ENCODE measurements at places on chromosomes 1 and 21. TPM values are rescaled to one million over a fixed set of nuclear protein-coding genes. Genes with fewer than 3 reads are reported as not detected.

MXRA8 gene
- total RNA-seq: 367 TPM

S100A8 gene
- total RNA-seq: not detected

CACHD1 gene
- 11.6 TPM for total RNA-seq

PDE9A gene
- total RNA-seq: not detected

MYBPH gene
- 0.08 TPM for total RNA-seq

MIB2 gene
- 37.7 TPM for total RNA-seq

DYRK3 gene
- total RNA-seq: 27.7 TPM

EFNA1 gene
- 0.16 TPM for total RNA-seq

ALX3 gene
- not detected for total RNA-seq

TDRD5 gene
- total RNA-seq: not detected

LRRC8C gene
- 6.0 TPM for total RNA-seq

TRIM62 gene
- total RNA-seq: 10.7 TPM

CFHR1 gene
- total RNA-seq: 1.1 TPM

RBM11 gene
- not detected for total RNA-seq

- DNase-seq: no peak
Observed at GRCh38 chr1:193712392-193712791, 526.0 kb upstream of the B3GALT2 start.

DNA sequence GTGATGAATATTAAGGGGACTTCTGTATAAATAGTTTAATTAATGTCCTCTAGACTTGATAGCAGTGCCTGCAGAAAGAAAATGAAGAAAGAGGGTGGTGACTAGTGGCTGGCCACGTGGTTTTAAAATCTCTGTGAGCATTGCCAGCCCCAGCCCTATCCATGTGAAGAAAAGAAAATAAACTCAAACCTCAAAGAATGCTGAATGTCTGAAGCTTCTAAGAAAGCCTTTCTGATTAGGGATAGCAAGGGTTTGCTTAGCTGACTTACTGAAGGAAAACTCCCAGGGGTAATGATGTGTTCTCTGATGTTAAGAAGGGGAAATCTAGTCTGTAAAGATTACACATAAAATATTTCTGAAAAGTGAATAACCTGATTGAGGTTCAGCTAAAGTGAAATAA lies 31.8 kb downstream of the ADGRL2 start:
- peak; percentile 91 for DNase-seq

GRCh38 chr1:69073176-69073575 lies 494.5 kb upstream of the LRRC7 start:
- no peak for DNase-seq

GRCh38 chr1:40870135-40870728 lies 8.1 kb upstream of the CITED4 start:
- no peak for DNase-seq

GRCh38 chr1:10979483-10979920 lies 33.0 kb upstream of the TARDBP start:
- DNase-seq: peak; percentile 28

GRCh38 chr1:26038477-26038876 lies 7.4 kb downstream of the SLC30A2 start:
- no peak for DNase-seq

GRCh38 chr1:116111524-116112021 lies 374 bp downstream of the MAB21L3 start:
- DNase-seq: no peak

DNA sequence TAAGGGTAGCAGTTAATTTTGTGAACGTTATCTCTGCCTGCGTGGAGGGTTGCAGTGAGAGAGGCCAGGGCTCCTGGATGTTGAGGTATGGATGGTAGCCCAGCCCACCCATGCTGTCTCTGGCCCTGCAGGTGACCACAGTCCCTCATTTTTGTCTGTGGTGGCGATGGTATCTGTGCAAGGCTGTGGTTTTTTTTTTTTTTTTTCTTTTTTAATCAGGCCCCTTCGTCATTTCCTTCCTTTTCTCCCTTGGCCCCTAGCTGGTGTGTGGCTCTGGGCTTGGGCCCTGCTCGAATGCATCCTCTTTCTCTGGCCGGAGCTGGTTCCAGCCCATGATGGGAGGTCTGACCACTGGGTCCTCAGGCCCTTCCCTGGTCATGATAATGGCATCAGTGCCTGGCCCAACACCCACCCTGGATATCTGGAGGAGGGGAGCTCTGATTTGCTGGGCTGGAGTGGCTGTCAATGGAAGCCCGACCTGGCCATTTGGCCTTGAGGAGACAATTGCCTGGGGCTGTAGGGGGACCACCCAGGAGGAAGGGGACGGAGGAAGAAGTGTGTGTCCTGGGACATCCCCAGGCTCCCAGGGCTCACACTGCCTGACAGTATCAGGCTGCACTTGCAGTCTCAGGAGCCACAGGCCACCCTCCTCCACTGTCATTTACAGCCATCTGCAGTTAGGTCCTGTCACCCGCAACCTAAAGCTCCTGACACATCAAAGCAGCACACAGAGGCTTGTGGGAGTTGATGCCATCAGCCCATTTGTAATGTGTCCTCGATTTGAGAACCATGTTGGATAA lies 8.1 kb upstream of the RNF187 start:
- DNase-seq: no peak

- DNase-seq: no peak
Observed at GRCh38 chr1:78045926-78046778, at the start of gene GIPC2. TSS of gene GIPC2 (plus strand) at chr1:78045966. CDS start at chr1:78046095, 129 bp downstream.

DNA sequence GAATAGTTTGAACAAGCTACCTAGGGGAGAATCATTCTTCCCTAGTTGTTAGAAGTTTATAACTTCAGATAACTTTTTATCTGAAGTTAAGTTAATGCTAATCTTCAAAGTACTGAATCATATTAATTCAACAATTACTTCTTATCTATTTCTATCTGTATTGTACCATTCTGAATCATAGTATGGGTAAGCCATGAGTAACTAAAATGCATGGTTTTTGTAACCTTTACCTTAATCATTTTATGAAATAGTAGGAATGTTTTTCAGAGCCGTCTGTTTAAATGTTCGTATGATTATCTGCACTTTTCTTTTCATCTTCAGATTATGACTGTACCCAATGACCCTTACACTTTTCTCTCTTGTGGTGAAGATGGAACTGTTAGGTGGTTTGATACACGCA lies 50.3 kb upstream of the MPC2 start:
- DNase-seq: peak; percentile 40

GRCh38 chr1:7786795-7787194 lies 2.7 kb downstream of the PER3 start:
- no peak for DNase-seq

GRCh38 chr1:231679109-231679508 lies 52.5 kb downstream of the DISC1 start:
- no peak for DNase-seq

DNA sequence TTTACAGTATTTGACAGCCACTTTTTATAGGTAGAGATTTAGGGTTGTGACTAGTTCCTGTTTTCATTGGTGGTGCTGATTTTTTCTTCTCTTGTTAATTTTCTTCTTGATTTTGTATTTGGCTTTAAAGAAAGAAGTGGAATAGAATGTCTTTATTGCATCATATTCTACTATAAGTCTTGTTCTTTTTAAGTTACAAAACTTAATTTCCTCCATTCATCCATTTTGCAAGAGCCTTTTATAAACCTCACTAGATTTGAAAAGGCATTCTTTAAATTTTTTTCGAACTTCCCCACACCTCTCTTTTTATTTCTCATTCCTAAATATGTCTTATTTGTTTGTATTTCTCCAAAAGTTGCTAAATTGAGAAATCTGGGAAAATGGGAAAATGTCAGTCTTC lies 1368.6 kb upstream of the ADGRL4 start:
- no peak for DNase-seq

DNA sequence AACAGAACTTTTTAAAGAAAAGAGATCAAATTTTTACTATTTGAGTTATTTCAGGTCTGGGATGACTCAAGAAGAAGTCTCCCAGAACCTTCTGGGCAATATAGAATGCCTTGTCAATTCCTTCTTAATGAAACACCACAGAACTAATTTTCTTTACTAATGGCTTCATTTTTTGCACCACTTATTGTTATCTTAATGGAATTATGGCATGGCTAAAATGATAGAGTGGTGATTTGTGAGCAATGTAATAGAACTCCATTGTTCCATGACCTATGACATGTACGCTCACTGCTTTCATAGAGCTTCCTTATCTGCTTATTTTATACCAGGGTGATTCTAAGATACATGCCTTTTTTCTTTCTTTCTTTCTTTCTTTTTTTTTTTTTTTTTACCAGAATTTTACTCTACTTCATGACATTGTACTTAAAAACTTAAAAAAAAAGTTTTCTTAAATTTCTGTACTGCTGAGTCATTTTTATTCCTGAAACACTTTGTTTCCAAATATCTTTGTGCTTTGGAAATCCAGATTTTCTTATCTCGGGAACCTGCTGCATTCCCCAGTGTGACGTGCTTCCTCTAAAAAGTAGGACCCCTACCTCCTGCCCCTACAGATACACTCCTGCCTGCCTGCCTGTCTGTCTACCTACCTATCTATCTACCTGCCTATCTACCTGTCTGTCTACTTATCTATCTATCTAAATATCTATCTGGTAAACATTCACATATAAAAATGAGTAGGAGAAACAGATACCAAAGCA lies 284.9 kb downstream of the PBX1 start:
- DNase-seq: peak; percentile 71

Data from fibroblast of the aortic adventitia (primary cell).